ENCODE measurements at places on chromosomes 4 and X. TPM values are rescaled to one million over a fixed set of nuclear protein-coding genes. Genes with fewer than 3 reads are reported as not detected.

TLR8 gene
- 0.49 TPM for polyA plus RNA-seq

- DNase-seq, result no peak
These were observed 821 bp downstream of the ASMTL start for GRCh38 chrX:1451661-1452515.

DNA sequence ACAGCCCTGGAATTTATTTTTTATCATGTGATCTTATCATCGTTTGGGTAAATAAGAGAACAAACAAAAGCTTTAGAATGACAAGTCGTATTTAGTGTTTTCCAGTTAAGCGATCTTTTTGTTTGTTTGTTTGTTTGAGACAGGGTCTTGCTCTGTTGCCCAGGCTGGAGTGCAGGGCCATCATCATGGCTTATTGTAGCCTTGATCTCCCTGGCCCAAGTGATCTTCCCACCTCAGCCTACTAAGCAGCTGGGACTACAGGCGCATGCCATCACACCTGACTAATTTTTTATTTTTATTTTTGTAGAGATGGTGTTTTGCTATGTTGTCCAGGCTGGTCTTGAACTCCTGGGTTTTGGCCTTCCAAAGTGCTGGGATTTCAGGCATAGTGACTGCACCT is 57.1 kb upstream of the PDLIM3 start:
- DNase-seq, result no peak

GRCh38 chrX:103818842-103819619 is 13.0 kb downstream of the RAB9B start:
- DNase-seq, result no peak

GRCh38 chr4:85210353-85210752 is 243.9 kb upstream of the WDFY3 start:
- no peak for DNase-seq

NDP gene
- 0.41 TPM for polyA plus RNA-seq

SPATA18 gene
- polyA plus RNA-seq, result 1.6 TPM

KIT gene
- 71.6 TPM for polyA plus RNA-seq

All from left lung (tissue), 14 donors.